CD4-positive, alpha-beta T cell treated with Interleukin-17A for 1 hour (primary cell): ENCODE measurements at places on chromosomes 5 and 9.

GRCh38 chr9:11269036-11269435 is 656.2 kb upstream of the PTPRD start:
- no peak for DNase-seq

GRCh38 chr5:76625087-76625815 is 2.0 kb upstream of the F2RL2 start:
- DNase-seq: no peak

- no peak for DNase-seq
Observed at GRCh38 chr5:39132128-39132447, 57.9 kb upstream of the RICTOR start.

GRCh38 chr5:7074176-7074575 is 321.8 kb upstream of the ADCY2 start:
- DNase-seq: no peak

DNA sequence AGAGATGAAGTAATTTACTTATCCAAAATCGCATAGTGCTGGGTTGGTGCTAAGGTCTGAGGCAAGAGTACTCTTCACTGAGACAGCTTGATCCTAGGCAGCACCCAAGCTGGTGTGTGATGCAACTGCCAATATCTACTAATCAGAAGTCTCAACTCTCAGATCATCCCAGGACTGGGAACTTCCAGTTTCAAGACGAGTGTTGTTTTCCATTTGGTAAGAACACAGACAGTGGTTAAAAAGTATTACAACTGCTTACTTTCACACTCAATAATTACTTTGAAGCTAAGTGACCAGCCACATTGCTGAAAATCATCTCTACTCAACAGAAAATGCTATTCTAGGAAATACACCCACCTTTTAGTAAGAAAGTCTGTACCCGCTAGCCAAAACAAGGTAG is 45.3 kb downstream of the FBXW11 start:
- no peak for DNase-seq

GRCh38 chr9:17394881-17395510 is 183.9 kb upstream of the SH3GL2 start:
- DNase-seq: no peak

DNA sequence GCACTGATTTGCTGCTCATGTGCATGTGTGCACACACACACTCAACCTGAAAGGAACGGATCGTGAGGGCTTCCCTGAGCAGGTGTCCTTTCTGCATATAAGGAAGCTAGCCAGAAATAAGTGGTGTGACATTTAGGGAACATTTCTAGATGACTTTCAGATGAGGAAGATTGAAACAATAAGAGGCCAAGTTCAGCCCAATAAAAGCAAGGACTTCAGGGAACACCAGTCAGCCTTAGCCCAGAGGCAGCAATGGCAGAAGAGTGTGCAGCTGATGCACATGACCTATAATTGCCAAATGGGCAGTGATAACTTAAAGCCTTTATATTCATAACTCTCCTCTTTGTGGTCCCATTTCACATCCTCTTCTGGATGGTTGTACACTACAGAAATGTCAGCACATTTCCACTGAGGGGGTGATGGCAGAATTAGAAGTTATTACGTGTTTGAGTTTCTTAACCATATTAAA is 255.5 kb downstream of the TRIM32 start:
- DNase-seq: no peak

- DNase-seq: no peak
Observed at GRCh38 chr9:134647359-134648080, 5.9 kb downstream of the COL5A1 start.

DNA sequence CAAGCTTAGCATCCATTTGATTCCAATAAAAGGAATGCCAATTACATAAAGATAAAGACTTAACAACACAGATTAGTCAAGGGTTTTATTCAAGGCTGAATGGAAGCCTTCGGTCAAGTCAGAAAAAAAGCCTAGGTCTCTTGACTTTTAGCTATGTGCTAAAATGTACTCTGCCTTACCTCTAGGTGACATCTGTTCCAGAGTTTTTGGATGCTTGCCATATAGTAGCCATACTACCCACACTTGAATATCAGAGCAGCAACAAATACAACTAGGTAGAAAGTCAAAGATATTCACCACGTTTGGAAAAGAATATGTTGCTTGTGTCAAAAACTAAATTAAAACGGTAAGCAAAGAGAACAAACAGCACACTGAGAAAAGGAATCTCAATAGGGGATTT is 484.7 kb downstream of the ELAVL2 start:
- DNase-seq: no peak

GRCh38 chr5:145479857-145480256 is 355.3 kb downstream of the PRELID2 start:
- DNase-seq: no peak

DNA sequence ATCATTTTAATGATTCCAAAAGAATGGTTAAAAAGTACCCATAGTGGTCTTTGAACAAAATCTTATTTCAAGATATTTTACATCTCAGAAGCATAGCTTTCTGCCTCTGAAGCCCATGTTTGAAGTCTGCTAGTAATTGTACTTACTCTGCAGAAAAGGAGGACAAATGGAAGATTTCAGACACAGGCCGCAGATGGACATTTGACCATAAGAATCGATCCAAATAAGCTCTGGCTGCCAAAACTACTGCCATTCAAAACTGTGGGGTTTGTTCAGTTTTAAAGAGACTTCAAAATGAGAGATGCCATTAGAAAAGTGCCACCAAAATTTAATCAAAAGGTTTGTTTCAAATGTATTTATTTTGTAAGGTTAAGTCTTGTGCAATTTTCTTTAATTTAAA is 306.7 kb downstream of the DTWD2 start:
- no peak for DNase-seq

- no peak for DNase-seq
Observed at GRCh38 chr9:130896233-130897014, at the start of gene QRFP. Gene QRFP (minus strand): TSS chr9:130896812. CDS start chr9:130893838, 2,974 bp downstream.
